ENCODE measurements at places on chromosomes 6 and 20.

- no peak for DNase-seq
These were observed 45.4 kb downstream of the SSR1 start for GRCh38 chr6:7267466-7268091.

GRCh38 chr6:24902782-24903181 is 33.0 kb downstream of the RIPOR2 start:
- no peak for DNase-seq

DNA sequence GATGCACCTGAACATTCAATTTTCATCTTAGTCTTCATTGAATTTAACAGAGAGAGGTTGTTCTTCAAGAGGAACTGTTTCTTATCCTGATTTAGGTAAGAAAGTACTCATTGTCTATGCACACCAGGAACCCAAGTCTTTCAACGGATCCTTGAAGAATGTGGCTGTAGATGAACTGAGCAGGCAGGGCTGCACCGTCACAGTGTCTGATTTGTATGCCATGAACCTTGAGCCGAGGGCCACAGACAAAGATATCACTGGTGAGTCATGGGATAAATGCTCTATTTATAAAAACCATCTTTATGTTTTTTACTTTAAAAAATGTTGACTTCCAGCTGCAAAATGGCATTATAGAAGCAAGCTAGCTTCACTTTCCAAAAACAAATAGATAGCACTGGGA is 10.2 kb downstream of the NQO2 start:
- no peak for DNase-seq

DNA sequence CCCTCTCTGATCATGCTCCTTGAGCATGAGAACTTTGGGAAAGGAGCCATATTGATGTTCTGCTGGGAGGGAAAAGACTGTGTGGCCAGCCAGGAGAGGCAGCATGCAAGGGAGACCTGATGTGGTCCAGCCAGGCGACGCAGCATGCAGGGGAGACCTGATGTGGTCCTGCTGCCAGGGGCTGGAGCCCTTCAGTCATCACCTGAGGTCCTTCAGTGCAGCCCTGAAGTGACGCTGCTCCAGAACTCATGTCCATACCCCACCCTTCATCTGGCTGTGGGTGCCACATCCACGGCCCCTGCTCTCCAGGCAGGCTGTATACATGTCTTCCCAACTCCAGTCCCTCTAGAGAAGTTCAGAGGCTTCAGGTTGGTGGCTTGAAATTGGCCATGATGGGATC is 134.4 kb downstream of the ERMARD start:
- no peak for DNase-seq

DNA sequence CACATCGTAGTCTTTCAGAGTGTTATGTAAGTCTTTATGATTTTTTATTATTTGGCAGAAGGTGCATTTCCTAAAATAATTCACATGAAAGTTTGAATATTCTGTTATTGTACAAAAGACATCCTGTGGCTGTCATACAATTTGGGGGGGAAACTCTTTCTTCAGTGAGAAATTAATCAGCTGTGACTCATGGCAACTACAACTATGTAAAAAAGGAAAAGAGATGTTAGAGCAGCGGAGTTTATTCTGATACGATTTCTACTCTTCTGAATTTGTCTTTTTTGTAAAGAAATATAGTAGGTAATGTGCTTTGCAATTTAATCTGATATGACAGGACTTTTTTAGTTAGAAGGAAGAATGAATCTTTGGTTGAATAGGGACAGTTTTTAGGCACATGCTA is 14.2 kb downstream of the COL19A1 start:
- DNase-seq, result no peak

GRCh38 chr20:16368645-16369292 is 204.5 kb downstream of the KIF16B start:
- no peak for DNase-seq

DNA sequence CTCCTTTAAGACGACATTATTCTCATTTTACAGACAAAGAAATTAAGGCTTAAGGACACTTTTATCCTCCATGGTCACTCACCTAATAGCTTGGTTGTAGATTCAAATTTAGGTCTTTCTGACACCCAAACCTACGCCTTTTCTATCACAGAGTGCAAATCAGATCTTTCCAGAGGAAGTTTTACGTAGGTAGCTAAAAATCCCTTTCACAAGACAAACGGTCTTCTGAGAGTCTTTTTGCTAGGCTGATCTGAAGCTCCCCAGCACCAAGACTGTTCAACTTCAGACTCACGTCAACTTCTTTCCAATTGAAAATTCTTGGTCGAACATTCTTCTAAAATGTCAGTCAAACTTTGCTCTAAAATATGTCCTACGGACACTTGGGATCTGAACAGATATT is 46.5 kb downstream of the BLOC1S5 start:
- DNase-seq, result no peak

- DNase-seq, result no peak
These were observed 239.6 kb upstream of the DEFB112 start for GRCh38 chr6:50289366-50289765.

Data from CD4-positive, alpha-beta T cell treated with Interleukin-10 for 1 hour (primary cell).